ENCODE measurements at places on chromosomes 12 and 14. TPM values are rescaled to one million over a fixed set of nuclear protein-coding genes. Genes with fewer than 3 reads are reported as not detected.
A peak's percentile ranks its signal among the peaks of the same experiment; 100 is the strongest.

TAS2R20 gene
- 1.5 TPM for total RNA-seq

TRPV4 gene
- total RNA-seq = not detected

SLC25A47 gene
- not detected for total RNA-seq

POTEG gene
- total RNA-seq = not detected

PTGER2 gene
- total RNA-seq = 1.2 TPM

SYT1 gene
- total RNA-seq = not detected

DNA sequence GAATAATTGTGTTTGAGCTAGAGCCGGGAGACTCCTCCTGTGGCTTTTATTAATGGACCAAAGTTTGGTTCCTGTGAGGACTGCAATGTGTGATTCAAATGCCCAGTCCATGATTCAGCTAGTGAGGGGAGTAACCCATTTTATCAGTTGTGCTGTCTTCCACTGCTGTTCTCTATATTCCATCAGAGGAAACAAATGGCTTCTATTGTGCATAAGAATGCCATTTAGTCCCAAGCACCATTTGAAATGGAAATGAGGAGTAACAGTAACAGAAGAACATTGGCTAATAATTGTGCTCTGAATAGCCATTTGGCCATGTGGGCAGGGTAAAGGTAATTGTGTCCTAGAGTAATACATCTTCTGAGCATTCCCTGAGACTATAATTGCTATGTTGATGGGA is 642.7 kb downstream of the DIO2 start:
- no peak for DNase-seq

- no peak for DNase-seq
Observed at GRCh38 chr12:9991876-9992275, 7.0 kb downstream of the CLEC1B start.

DNA sequence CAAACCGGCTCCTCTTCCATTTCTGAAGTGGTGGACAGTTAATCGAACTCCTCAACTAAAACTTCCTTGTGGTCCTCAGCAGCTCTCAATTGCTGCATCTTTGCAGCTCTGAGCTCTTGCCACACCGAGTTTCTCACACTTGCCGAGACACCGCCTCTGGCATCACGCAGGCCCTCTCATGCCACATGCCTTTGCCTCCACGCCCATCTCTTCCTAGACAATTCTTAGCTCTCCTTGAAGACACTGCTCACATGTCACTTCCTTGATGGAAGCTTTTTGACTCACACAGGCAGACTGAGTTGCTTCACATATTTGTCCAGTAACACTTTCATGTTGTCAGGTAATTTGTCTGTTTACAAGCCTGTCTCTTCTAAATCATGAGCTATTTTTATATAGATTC is 29.2 kb downstream of the KCNA1 start:
- DNase-seq = no peak

DNA sequence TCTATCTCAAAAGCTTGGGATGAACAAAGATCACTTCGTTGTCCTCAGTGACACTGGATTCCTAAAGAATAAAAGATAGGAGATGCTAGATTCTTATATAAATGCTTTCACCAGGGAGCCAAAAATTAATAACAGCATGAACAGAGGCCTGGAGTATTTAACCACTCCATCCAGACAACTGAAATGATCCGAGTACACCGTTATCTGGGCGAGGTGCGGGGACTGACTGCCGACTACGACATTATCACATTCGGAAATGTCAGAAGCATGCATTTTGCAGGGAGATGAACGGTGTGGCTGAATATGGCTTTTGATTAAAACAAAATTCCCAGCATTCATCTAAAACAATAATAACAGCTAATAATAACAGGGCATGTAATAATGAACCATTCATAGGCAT is 56.6 kb downstream of the TRPV4 start:
- no peak for DNase-seq

- DNase-seq = no peak
Observed at GRCh38 chr14:102085488-102085887, 1.4 kb downstream of the HSP90AA1 start.

GRCh38 chr14:75831455-75831854 is 150.3 kb downstream of the TGFB3 start:
- no peak for DNase-seq

DNA sequence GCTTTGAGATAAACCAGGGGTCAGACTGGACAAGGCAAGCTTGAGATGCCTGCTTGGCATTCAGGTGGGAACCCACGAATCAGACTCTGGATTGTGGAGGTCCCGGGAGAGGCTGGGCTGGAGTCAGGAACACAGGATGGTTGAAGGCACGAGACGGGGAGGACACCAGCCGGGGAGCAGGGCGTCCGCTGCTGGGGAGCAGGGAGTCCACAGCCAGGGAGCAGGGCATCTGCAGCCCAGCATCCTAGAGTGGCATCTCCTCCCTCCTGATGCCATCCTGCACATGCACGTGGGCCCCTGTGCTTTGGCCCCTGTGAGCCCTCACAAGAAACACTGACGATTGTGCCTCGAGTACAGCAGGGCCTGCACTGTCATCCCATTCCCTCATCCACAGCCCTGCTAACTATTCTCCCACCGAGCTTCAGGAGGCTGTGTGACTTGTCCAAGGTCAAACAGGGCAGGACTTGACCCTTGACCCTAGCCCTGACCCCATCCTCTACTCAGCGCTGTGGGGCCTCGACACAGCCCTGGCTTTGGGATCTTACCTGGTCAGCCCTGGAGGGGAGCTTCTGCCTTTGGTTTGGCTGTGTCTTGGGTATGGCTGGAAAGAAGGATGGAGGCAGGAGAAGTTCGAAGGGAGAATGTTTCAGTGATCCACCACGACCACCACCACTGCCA is 45.1 kb downstream of the CFAP251 start:
- no peak for DNase-seq

DNA sequence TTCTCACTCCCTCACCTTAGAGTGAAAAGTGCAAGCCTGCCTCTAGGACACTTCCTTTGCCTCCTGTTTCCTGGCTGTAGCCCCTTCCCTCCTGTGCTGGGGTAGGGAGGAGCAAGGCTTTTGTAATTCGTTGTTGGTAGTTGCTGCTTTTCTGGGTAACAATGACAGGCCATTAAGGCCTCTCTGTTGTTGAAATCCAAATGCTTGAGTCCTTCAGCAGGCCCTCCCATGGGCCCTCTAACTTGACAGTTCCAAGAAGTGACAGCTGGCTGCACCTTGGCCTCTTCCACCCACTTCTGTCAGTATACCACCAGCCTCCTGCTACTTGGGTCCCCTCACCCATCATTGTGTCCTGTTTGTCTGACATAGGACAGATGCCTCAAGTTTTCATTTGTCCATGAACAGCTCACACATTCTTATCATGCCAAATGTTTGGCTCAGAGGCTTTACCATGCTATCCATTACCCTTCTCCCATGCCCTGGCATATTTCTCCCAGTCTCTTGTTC is 103.7 kb upstream of the PDE3A start:
- DNase-seq = no peak

- DNase-seq = no peak
Observed at GRCh38 chr12:39605501-39605900, 14.1 kb downstream of the ABCD2 start.

DNA sequence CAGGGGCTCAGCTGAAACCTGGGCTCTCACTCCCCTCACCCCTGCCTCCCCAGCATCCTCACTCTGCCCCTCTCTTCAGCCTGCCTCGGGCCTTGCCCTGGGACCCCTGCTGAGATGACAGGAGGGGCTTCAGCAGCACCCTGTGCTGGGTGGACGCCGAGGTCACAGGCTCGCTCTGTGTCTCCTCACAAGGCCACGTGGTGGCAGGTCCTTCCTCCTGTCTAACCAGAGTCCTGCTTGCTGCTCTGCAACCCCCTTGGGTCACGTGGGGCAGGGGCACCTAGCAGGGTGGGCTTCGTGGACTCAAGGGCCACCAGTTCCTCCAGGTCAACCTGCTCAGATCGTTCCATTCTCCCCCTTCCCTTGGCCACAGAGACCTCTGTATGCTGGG is 90.4 kb downstream of the TMEM121 start:
- DNase-seq = no peak

DNA sequence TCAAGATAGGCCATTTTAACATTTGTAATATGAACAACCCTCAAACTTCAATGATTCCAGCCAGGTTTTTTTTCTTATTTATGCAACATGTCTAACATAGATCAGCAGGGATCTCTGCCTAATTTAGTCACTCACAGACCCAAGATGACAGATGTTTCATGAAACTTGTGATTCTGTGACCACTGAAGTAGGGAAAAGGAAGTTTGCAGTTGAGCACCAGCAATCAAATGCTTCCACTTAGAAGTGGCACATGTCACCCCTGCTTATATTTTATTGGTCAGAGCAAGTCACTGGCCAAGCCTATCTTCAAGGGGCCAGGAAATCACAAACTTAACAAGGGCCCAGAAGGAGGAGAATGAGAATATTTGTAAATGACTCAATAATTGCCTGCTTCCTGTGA is 150.6 kb downstream of the BCAT1 start:
- no peak for DNase-seq

GRCh38 chr14:30805284-30805683 is 69.1 kb upstream of the COCH start:
- no peak for DNase-seq

DNA sequence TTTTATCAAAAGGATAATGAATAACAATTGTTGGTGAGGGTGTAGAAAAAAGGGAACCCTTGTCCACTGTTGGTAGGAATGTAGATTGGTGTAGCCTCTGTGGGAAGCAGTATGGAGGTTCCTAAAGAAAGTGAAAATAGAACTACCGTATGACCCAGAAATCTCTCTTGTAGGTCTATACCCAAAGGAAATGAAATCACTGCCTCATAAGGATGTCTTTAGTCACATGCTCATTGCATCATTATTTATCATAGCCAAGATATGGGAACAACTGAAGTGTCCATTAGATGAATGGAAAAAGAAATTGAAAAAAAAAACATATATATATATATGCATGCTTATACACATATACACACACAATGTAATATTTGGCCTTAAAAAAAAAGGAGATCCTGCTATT is 158.8 kb upstream of the NPAS3 start:
- DNase-seq = no peak

DNA sequence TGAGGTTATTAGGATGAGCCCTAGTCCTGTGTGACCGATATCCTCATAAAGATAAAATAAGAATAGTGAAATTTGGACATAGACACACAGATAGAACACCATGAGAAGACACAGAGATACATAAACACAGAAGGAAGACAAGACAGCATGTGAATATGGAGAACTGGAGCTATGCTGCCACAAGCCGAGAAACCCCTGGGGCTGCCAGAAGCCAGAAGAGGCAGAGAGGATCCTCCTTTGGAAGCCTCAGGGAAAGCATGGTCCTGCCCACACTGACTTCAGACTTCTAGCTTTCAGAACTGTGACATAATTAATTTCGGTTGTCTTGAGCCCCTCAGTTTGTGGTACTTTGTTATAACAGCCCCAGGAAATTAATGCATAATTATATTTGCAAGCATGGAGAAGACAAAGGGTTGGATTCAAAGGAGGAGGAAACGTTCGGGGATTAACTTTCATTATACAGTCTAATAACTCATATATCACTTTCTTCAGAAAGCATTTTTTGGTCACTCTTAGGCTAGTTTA is 1501.8 kb upstream of the FLRT2 start:
- DNase-seq = no peak

- no peak for DNase-seq
Observed at GRCh38 chr12:112904571-112904970, 2.2 kb upstream of the OAS1 start.

- DNase-seq = no peak
Observed at GRCh38 chr14:60350366-60350720, 101.3 kb downstream of the PPM1A start.

- no peak for DNase-seq
Observed at GRCh38 chr12:26028953-26029735, 70.7 kb downstream of the RASSF8 start.

DNA sequence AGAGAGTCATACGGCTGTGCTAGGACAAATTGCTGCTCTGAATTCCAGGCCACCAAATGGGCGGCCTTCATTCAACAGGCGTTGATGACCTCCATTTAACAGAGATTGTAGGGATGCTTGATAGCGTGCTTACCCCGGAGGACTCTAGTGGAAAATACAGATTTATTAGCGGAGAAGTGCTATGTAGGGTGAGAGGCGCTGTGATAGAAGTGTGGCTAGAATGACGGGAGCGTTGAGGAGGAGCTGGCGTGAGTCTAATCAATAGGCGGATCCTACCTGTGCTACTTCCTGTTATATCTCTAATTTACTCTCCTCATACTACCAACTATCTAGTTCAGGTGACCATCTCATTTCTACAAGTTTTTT is 668 bp downstream of the MRPS35 start:
- peak; percentile 24 for DNase-seq

DNA sequence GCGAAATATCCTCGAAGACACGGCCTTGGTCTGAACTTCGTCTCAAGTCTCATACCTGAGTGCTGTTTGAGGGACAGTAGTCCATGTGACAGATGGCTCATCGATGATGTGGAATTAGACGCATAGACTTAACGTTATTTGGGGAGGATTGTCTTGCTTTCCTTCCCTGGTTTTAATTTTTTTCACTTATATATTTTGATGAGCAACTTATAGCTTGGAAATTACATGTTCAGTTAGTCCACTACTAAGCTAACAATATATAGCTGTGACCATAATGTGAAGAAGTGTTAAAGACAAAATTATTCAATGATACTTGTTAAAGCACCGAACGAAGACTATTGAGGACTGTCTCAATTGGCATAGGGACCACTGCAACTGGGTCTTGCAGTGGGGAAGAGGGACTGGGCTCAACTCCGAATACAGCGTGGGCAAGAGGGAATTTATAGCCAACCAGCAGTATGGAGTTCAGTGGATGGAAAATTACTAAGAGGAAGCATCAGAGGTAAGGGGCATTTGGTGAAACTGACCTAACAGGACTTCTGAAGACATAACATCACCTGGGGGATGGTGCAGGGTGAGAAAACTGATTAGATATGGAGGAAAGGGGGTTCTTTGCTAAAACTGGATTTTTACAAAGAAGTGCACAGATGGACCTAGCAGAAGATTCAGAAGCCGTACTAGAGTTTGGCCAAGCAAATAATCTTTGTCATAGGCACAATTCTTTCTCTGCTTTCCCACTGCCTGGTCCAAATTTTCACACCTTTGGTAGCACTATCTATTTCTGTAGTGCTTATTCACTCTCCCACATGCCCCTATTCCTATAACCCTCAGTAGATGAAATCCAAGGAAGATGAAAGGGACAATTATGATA is 910 bp upstream of the TM7SF3 start:
- no peak for DNase-seq

GRCh38 chr12:57012600-57013465 is 3.5 kb downstream of the TAC3 start:
- DNase-seq = no peak

- DNase-seq = no peak
Observed at GRCh38 chr12:30582943-30583342, 112.7 kb downstream of the IPO8 start.

DNA sequence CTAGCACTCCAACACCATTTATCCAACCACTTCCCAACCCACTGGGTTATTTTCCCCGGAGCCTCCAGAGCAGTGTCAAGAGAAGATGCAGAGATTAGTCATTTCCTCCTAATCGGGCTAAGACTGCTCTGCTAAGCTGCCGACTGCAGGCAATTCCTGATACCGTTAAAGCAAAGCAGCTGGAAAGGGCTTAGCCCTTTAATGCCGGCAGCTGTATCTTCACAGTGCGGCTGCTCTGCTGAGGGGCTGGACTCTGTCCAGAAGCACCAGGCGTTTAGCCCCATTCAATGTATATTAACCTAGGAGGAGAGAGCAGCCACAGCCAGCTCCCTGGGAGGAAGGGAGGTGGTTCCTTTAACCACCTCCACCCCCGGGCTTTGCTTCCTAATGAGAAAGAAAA is 11.1 kb downstream of the AQP6 start:
- no peak for DNase-seq
